ENCODE measurements at places on chromosomes 5 and 9.

GRCh38 chr5:67831048-67831447 lies 384.5 kb upstream of the PIK3R1 start:
- no peak for DNase-seq

DNA sequence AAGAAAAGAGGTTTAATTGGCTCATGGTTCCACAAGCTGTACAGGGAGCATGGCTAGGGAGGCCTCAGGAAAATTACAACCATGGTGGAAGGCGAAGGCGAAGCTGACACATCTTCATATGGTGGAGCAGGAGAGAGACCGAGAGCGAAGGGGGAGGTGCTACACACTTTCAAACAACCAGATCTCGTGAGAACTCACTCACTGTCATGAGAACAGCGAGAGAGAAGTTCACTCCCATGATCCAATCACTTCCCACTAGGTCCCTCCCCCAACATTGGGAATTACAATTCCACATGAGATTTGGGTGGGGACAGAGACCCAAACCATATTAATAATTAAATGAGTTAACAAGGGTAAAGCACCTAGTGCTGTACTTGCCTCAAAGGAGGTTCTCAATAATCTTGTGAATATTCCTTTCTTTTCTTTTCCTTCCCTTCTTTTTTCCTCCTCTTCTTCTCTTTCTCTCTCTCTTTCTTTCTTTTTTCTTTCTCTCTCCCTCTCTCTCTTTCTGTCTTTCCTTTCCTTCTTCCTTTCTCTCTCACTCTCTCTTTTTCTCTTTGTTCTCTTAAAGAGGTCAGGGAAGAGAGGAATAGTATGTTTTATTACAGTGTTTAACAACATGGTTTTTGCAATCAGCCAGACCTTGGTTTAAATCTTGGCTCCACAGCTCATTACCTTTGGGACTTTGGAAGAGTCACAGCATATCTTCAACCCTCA lies 29.0 kb downstream of the TNFSF15 start:
- no peak for DNase-seq

- DNase-seq: no peak
These were observed 374.3 kb downstream of the CCDC171 start for GRCh38 chr9:15927161-15927560.

DNA sequence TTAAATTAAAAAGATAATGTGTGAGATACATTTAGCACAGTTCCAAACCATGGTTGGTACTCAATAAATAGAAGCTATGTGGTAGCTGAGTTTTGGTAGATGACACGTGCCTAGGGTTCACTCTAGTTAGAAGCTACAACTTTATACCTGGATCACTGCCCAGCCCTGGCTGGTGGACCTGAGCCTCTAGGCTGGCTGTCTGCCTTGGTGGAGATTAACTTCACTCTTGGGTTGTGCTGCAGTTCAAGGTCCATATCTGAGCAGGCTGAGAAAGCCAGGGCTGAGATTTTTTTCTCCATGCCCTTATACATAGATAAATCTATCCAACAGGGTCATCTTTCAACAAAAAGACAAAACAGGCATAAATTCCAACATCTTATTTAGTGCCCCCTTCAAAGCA lies 44.6 kb upstream of the SPDL1 start:
- no peak for DNase-seq

DNA sequence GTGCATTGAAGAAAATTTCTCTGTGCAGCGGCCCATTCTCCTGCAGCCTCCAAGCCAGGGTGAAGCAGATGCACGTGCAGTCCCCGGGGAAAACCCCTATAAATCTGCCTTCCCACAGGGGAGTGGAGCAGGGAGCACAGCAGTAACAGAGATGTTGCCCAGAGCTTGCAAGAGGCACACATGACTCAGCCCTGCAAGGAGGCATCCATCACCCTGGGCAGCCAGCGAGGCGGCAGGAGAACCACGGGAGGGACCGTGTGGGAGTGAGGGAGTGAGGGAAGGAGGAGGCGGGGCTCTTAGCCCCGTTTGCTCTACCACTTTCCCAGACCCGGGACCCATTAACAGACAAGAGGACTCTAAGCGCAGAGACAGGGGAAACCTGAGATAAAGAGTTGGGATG lies 96.2 kb upstream of the ARAP3 start:
- DNase-seq: no peak

- no peak for DNase-seq
These were observed 55.1 kb downstream of the CSNK1A1 start for GRCh38 chr5:149496166-149496565.

DNA sequence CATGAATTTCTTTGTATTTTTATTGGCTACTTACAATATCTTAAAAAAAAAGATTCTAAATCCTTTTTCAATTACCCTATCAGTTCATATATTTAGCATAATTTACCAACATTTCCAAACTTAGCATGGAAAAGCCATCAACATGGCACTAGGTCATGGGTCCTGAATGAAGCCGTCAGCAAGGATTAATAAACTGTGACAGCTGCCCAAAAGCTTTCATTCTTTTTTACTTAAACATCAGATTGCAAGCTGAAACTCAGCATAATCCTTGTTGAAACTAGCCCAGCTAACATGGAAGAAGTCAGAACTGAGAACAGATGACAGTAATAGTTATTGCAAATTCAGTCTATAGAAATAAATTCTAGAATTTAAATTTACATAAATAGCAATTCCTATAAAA lies 209.8 kb downstream of the ADAMTS6 start:
- DNase-seq: no peak

- DNase-seq: no peak
These were observed 18.4 kb downstream of the RNF130 start for GRCh38 chr5:180053061-180053602.

GRCh38 chr5:137414112-137414755 lies 84.9 kb downstream of the SPOCK1 start:
- no peak for DNase-seq

DNA sequence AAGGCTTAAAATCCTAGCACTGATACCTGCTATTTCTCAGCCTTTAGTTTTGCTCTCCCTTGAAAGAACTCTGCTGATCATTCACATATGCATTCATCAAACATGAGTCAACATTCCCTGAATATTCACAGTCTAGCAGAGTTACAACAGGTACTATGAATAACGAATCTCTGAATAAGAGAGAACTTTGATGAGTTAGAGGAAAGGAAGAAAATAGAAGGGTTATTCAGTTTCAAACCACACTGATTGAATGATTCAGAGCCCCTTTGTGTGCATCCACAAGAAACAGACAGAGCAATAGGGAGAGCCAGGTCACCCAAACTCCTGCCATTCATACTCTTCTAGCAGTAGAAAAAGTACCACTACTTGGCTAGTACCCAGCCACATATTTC lies 36.0 kb downstream of the FOXD1 start:
- no peak for DNase-seq

DNA sequence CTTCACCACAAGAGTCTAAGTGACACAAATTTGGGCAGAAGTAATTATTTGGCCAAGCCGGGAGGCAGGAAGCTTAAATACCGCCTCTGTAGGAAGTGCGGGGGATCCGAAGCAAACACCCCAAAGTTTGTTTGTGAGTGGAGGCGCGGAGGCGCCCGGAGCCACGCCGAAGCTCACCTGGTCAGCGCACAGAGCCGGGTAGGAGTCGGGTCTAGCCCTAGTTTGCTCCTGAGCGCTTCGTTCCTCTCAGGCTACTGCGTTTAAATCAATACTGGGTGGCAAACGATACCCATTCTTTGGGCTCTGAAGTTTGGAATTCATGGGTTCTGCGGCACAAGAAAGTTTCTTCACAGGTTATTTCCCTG lies 855 bp downstream of the MCC start:
- no peak for DNase-seq

DNA sequence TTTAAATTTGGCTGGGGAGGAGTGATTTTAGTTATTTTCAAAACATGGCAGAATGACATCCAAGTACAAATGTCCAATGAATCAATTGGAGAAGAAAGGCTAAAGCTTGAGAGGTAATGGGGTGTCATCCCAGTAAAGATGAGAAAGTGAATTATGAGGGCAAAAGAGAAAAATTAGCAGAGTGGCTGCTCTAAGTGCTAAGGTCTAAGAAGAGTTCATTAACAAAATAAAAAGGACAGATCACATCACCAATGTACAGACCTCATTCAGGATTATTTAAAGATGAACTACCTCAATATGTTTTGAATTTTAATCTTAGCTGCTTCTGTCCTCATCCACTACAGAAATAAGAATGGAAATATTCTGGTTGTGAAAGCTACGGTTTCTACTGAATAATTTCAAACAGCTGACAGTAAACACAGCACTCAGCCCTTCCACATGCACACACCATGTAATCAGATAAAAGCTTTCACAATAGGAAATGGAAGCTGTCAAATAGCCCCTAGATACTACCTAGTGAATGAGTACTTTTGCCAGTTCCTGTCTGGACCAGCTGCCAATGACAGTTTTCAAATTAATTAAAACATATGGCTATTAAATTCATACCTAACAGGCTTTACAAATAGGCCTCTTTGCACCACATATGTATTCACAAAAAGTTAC lies 171.5 kb downstream of the SSBP2 start:
- DNase-seq: no peak

DNA sequence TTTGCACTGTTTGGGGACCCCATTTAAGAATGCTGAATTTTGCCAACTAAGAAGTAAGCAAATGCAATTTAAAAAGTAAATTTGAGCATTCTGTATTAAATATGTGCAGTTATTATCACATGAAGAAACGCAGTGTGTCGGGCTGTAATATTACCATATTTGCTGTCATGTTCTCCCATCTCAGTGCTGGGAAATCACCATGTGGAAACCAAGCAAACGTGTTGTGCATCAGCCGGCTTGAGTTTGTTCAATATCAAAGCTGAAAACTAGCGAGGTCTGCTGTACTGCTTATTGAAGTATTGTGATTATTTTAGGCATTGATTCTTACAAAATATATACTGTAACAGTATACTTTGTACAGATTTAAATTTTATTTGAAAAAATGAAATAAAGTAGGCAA lies 2.6 kb downstream of the IGIP start:
- no peak for DNase-seq

- DNase-seq: no peak
These were observed 109.4 kb downstream of the MAT2B start for GRCh38 chr5:163614787-163615186.

GRCh38 chr5:80754900-80755299 lies 100.1 kb upstream of the DHFR start:
- DNase-seq: no peak

GRCh38 chr5:143036146-143036927 lies 266.2 kb downstream of the ARHGAP26 start:
- no peak for DNase-seq

- no peak for DNase-seq
These were observed 203.2 kb downstream of the TLR4 start for GRCh38 chr9:117907420-117907819.

- DNase-seq: no peak
These were observed 503.0 kb upstream of the CD180 start for GRCh38 chr5:67699560-67699959.

DNA sequence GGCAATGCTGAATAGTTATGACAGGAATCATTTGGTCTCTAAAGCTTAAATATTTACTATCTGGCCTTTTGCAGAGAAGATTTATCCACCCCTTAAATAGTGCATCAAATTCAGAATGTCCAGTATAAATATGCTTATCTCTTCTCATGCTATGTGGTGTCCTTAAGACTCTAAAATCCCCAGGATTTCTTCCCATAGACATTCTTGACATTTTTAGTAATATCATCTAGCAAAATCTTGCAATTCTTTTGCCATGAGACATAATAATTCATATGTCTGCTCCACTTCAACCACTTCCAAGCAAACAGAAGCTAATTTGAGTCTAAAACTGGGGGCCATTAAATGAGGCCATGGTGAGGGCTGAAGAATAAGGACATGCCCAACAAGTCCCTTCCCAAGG lies 1923.4 kb upstream of the CDH9 start:
- no peak for DNase-seq

DNA sequence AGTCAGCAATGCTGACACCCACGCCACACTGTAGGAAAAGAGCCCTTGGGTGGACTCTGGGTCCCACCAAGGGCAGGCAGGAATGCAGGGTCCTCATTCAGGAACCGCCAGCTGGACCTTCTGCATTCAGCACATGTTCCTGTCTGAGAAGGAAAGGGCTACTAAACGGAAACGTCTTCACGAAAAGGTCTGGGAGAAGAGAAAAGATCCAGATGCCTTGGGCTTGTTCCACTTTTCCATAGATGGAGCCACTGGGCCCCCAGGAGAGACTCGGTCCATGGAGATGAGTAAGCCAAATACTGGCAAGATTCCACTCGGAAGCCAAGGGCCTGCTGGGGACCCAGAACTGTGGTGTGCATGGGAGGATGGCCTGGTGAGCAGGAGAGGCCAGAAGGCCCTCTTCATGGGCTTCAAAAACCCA lies 38.4 kb downstream of the LHFPL2 start:
- DNase-seq: no peak

- no peak for DNase-seq
These were observed 195.9 kb downstream of the SLIT3 start for GRCh38 chr5:169104937-169105494.

DNA sequence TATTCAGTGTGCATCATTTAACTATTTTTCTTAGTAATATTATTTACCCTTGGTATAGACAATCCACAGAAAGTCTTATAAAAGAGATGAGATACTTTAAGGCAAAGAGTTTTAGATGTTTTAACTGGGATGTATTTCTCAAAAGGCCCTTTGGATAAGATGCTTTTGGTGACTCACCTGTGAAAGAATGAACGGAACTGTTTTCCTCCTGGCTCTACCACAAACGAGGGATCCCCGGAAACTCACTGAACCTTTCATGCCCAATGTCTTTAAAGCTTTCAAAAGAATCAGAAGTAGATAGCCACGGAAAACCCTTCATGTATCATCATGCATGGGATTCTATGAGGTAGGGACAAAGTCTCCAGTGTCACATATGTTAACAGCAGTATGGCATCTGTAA lies 1.6 kb downstream of the ZNF782 start:
- no peak for DNase-seq

DNA sequence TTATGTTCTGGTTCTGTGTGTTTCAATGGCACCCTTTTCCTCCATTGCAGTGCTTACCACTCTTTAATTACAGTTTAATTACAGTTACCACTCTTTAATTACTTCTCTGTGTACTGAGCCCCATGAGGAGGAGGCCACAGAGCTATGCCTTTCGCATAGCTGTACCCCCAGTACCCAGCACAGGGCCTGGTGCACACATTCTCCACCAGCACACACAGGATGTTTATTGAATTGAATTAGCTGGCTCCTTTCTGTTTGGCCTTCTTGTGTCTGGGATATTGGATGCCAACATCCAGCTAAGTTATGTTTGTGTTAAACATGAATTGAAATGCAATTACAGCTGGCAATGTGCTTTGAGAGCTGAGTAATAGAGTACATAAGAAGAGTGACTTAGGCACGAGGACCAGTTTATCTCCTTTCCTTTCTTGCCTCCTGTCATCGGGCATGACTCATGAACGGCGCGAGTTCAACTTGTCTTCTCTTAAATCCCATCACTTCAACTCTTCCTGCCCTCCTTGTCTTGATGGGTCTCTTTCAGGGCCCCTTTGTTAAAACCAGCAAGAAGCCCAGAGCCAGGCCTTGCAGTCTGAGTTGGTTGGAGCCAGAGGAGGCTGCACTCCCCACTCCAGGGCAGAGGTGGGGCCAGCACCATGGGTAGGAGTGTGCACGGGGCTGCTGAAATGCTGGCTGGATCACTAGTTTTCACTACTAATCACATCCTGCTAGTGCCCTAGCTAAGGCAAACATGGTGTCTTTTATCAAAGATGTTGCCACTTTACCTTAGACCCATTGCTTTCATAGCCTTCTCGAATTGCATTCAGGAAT lies 37.4 kb downstream of the MVB12B start:
- no peak for DNase-seq

Data from esophagus squamous epithelium (tissue), 5 donors.